ENCODE measurements at places on chromosomes 6 and 20. TPM values are rescaled to one million over a fixed set of nuclear protein-coding genes. Genes with fewer than 3 reads are reported as not detected.

GRCh38 chr20:57783956-57784837 is 74.4 kb upstream of the PMEPA1 start:
- DNase-seq, result no peak

Gene HAO1
- not detected for polyA plus RNA-seq

DNA sequence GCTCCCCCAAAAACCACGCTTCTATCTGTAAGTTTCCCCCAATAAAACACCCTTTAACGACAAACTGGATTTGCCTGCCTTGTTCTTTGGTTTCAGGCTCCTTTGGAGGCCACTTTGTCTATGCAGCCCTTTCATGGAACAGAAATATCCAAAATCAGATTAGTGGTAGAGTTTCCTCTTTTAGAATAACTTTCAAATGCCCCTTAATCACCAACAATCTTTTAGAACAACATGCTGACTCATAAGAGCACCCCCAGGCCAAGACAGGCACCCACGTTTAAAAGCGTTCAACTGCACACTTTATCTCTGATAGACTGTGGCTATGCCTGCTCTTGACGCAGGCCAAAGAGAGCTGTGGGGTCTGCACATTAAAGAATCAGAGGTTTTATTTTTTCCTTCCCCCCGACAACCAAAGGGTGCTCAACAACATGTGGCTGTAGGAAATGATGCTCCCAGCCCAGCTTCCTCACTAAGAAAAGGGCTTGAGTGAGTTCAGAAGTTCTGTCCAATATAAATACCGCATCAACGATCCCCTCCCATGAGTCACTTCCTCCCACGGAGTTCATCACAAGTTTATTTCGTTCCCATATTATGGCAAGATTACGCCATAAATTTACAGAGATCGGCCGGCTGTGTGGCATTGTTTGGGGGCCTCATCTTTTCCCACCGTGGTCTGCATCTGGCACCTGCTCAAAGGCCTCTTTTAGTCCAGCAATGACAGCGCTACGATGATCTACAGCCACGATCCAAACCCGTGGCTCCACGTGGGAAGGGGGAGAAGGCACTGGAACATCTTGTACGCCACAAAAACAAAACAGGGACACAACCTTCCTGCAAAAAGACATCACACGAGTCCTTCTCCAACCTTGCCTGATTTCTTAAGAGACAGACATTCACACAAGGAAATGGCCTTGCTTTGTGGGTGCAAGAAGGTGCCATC is 88.8 kb upstream of the NFATC2 start:
- DNase-seq, result peak; percentile 81

Gene NHLRC1
- 2.3 TPM for polyA plus RNA-seq

GRCh38 chr6:95243053-95243452 is 334.3 kb upstream of the MANEA start:
- DNase-seq, result no peak

- DNase-seq, result no peak
Measured at GRCh38 chr6:142871910-142872331, 73.1 kb downstream of the HIVEP2 start.

DNA sequence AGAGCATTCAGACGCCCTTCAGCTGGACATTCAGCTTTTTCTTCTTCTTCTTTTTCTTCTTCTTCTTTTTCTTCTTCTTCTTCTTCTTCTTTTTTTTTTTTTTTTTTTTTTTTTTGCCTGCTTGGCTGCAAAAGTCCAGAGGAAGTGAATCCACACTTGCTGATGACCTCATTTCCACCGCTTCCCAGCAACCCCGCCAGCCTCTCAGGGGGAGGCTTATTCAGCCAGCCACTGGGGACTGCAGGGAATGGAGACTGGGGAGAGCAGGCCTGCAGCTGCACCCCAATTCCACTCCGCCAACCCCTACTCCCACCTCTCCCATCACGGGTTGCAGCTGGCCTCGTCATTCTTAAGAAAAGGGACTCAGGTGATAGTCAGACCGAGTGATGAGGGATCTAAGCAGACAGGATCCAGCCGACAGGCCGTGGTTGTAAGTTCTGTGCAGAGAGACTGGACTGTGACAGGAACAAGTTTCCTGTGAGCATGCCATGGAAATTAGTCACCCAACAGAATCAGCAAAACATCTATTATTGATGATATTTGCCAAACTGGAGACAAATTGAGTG is 59.0 kb upstream of the QKI start:
- no peak for DNase-seq

Gene AK9
- 11.1 TPM for polyA plus RNA-seq

GRCh38 chr6:40599555-40599954 is 12.4 kb upstream of the LRFN2 start:
- DNase-seq, result peak; percentile 54

- no peak for DNase-seq
Measured at GRCh38 chr6:23633996-23634395, 492.0 kb upstream of the NRSN1 start.

DNA sequence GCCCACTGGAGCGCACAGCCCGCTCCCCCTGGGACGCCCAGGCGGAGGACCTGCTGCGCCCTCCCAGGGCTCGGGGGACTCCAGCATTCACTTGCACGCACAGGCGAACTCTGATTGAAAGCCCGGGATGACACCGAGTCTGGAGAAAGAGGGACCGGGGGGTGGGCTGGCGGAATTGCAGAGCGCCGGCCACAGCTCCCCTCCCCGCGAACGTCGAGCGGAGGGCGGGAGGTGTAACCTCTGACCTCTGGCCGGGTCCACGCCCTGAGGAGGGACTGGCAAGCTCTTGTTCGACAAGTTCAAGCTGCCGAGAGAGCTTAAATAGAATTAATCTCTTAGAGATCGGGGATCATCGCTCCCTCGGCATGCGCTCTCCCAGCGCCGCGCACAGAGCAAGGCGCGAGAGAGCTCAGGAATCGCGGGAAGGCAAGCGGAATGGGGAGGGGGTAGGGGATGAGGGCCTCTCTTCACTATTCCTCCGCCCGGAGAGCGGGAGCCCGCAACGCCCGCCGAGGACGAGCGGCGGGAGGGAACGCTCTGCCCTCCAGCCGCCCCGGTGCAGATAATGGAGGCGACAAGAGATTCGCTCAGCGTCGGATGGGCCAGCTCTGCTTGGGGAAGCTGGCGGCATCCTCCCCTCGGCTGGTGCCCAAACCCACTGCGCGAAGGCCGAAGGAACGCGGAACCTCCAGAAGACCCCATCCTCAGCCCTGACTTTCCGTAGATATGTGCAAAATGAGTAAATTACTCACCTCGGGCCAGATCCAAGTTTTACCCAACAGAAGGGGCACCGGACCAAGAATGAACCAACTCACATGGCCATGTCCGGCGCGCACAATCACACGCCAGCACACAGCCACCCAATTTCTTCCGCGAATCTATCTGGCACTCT is 761 bp upstream of the NR2E1 start:
- no peak for DNase-seq

Gene ALDH5A1
- polyA plus RNA-seq, result 30.6 TPM

Gene TGM3
- 0.58 TPM for polyA plus RNA-seq

DNA sequence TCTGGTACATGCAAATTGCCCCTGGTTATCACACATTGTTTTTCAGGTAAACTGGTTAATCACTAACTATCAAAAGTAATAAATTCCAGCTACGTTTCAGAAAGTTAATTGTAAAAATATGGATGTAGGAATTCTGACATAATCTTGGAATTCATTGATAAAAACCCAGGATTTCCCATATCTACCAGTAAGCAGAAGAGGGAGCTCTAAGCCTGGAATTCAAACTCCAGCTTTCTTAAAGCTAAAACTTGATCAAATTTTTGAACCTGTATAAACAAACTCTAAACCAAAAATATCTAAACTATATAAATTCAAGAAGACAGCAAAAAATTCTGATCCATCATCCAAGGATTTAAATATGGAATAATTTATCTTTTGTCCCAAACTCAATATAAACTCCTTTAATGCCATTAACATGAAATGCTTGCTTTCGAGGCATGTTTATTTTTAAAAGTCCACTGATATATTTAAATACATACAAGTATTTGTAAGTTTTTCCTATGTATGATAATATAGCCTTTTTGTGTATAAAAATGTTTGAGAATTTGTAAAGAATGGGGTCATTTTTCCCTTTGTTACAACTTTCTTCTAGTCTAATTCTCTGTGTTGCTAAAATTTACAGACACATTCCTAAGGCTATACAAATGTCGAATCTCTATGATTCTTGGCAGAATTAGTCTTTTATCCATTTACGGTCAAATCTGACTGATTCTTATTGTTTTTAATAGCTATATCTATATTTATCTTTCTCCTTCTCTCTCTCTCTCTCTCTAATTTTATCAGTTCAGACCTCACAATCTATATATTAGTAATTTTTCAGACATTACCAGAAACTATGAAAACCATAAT is 91.4 kb upstream of the RNF217 start:
- no peak for DNase-seq

DNA sequence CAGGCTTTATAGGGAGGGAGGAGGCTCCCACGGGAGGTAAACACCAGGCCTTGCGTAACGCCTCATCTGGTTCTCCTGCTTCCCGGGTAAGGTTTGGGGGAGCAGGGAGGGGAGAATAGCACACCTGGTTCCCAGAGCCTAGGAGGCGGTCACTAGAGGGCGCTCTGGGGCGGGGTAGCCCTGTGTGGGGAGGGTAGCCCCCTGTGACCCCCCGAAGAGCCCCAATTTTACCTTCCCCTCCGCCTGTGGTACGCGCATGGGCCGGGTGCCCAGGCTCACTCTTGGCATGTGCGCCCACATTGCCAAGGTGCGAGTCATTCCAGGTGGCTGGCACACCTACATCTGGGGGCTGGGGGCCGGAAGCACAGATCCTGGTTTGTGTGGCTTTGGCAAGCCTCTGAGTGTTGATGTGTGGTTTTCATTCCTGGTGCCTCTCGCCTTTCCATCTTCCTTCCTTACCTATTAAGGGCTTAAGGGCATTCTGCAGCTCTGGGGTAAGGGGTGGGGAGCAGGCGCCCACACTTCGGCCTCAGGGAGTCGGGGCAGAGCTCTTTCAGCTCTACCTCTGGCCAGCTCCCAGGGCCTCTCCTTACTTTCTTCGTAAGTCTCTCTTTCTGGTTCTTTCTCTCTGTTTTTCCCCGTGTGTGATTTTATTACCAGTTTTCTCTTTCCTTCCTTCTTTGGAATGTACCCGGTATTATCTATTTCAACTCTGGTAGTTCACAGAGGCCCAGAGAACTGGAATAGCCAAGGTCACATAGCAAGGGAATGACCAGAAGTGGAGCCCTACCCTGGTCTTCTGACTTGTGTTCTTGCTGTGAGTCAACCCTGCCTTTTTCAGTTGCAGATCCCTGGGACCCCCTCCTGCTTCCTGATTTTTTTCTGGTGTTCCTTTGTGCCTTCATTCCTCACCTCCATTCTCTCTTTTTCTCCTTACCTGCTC is 492 bp upstream of the RNF39 start:
- no peak for DNase-seq

- DNase-seq, result no peak
Measured at GRCh38 chr6:33914645-33915044, 110.8 kb upstream of the MLN start.

Gene RBPJL
- polyA plus RNA-seq, result not detected

DNA sequence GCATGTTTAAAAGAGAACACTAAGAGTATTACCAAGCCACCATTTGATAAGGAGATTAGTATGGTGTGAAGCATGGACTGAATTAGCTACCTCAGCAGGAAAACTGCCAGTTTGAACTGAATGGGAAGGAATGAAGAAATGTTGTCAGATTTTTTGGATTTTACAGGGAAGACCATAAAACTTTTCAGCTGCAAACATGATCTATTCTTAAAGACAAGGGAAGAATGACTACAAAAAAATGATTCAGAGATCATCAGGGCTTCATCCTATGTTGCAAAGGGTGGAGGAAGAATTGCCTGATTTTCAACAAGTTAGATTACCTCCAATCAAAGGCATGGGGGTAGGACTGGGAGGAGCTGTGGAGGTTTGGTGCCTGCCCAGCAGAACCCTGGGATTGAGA is 49.3 kb upstream of the MTRF1L start:
- no peak for DNase-seq

DNA sequence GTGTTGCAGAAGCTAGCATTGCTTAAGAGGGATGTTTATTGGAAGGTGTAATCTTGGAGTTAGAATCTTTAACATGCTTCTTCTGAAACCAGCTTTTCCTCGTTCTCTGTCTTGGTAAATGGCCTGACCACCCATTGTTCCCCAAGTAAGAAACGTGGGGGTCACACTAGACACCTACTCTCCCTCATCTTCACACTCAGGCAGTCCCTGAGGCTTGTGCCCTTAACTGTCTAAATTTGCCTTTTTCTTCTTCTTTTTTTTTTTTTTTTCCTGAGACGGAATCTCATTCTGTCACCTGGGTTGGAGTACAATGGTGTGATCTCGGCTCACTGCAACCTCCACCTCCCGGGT is 16.2 kb upstream of the ARFGEF2 start:
- no peak for DNase-seq

Data from renal cortex interstitium (tissue), 15 donors.